Fibroblast of the aortic adventitia (primary cell): ENCODE measurements at places on chromosomes 2 and 18. TPM values are rescaled to one million over a fixed set of nuclear protein-coding genes. Genes with fewer than 3 reads are reported as not detected.
A peak's percentile ranks its signal among the peaks of the same experiment; 100 is the strongest.

DNA sequence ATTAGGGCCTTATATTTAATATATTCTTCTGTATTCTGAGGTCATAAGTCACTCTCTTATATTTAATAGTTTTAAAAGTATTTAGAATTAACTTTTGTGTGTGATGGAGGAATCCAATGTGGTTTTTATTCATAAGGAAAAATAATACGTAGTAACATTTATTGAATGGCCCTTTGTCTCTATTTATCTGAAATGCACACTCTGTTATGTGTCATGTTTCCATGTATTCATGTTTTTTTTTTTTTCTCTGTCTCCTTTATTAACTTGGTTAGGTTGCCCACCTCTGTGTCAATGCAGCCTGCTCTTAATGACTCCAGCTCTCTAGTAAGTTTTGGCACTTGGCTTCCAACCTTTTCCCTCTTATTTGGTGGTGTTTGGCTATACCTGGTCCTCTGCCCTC lies 33.8 kb downstream of the RNF144A start:
- no peak for DNase-seq

DNA sequence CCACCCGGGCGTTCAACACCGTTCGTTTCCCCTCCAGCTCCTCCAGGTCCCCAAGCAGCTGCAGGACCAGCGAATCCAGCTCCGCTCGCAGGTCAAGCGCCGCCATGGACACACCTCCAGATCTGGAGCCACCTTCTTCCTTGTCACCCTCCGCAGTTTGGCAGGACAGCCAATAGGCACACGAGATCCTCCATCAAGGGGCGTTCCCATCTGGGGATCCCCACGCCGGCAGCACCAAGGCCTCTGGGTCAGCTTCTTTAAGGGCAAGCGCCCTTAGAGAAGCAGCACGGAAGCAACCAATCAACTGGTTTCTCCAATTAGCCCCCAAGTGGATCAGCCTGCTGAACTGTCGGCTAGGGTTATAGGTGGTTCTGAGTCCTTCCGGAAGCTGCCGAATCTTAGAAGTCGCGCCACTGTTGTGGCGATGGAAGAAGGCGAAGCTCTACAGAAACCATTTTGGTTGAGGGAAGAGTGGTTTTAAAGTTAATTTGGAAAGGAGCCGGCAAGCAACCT lies 621 bp upstream of the IMP4 start:
- DNase-seq, result peak; percentile 92

GRCh38 chr18:78767648-78768071 lies 212.0 kb upstream of the SALL3 start:
- no peak for DNase-seq

- no peak for DNase-seq
Observed at GRCh38 chr2:157339965-157340655, 14.5 kb upstream of the ERMN start.

DNA sequence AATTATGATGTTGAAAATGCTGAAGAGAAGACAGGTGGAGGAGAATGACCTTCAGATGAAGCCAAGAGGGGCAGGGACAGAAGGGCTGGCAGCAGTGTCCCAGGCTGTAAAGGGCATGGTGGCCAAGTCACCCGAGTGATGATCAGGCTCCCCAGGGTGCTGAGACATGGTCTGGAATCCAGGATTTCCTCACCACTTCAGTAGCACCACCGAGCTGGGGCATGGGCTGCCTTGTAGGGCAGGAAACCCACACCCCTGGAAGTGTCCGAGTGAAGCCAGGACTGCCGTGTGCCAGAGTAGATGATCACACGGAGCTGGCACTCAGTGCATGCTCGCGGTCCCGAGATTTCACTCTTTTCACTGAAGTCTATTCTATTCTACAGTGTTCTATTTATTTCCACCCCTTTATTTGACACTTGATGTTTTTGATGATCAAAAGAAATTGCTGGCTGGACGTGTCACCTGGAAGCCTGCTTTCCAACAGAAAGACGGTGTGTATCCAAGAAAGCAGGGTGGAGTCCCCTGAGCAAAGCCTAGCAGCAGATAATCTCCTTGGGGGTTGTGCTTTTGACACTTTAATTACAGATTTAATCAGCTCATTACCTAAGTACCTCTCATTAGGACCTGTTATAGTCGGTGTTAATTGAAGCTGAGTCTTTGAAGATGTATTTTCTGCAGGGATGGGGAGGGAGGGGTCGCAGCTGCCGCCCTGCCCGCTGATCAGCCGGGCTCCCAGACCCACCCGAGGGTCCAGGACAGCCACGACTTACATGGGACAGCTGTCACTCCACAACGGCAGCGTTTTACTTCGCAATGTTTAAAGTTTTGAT lies 92.3 kb downstream of the SEPTIN10 start:
- no peak for DNase-seq

- DNase-seq, result no peak
Observed at GRCh38 chr2:2926009-2926857, 451.4 kb downstream of the EIPR1 start.

DNA sequence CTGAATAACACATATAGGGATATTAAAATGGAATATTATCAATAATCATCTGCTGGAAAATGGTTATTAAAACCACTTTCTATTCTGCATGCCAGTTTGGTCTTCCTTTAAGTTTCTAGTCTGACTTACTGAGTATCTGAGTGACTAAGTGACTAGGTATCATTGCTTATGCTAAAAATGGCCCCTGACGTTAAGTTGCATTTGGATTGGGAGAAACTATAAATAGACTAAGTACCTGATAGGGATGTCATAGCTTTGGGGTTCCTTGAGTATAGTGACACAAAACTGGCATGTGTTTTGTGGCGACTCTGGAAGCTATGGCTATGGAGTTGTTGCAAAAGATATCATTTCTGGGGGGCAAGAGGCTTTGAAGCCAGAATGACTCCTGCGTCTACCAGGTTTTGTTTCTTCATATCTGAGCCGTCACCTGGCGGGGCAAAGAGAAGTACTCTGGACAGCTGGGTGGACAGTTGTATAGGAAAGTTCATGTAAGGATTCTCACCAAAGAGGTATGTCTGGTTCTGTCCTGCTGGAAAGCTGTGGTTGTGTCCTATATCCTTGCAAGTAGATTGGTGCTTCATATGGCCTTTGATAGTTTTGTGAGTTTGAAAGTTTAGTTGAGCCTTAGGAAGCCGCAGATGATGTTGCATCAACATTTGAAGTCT lies 17.9 kb downstream of the ITGAV start:
- DNase-seq, result no peak

DNA sequence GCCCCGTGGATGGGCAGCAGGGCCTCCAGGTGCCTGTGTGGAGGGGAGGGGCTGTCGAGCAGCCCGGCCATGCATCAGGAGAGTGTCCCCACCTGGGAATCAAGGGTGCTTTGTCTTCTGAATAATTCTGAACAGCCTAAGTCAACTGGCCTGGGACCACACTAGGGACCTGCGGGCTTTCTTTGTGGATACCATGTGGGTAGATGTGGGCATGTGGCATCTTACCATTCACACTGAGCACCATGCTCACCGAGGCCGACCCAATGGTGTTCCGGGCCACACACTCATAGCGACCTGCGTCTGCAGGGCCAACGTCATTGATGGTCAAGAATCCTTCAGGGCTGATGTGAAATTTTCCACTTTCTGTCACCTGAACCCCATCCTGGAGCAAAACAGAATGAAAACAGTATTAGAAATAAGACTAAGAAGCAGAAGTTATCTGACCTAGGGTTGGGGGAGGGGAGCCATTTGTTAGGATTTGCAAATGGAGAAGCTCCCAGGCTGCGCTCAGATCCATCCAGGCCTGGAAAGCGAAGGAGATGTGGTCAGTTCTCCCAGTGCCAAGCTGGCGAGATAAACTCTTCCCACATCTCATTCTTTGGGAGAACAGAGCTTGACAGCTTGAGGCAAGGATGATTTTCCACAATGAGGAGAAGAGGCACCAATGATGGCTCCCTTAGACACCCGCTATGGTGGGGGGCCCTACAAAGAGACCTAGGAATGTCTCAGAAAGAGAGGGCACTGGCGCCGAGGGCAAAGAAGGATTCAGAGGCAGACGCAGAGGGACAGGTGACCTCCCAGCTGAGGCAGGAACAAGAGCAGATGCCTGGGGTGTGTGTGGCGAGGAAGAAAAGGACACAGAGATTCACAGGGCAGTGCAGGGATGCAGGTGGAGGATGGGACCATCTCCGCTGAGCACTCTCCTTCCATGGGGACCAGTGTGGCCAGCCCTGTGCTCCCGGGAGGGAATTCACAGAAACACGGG lies 83.4 kb downstream of the PXDN start:
- DNase-seq, result no peak

DNA sequence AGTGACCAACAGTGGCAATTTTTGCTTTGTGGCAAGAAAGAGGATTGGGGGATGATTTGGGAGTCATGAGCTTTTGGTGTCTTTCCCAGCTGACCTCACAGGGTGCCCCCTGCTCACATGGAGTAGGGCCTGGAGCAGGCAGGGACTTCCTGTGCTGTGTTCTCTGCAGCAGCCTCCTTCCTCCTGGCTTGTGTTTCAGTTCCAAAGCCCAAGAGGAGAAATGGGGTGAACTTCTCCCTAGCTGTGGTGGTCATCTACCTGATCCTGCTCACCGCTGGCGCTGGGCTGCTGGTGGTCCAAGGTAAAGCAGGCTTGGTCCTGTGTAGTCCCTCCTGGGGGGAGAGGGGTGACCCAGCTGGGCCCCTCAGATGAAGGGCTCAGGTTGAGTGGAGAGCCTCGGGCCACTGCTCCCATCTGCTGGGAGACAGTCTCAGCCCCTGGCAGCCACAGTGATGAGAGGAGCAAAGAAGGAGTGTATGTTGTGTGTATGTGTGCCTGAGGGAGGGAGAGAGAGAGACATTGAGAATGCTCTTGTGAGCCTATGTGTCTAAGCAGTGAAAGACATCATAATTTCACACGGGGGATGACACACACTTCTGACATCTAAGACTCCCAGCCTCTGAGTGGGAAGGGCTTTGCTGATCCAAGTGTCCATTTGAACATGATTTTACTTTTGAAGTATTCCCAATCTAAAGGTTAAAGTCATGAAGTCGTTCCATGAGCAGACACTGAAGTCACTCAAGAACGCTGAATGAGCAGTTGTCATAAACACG lies 27.2 kb downstream of the MARCO start:
- DNase-seq, result no peak

GRCh38 chr2:147844697-147845410 lies at the start of gene ACVR2A:
Gene ACVR2A (plus strand): TSS chr2:147845029. CDS start chr2:147845153, 124 bp downstream.
- DNase-seq, result peak; percentile 36

GRCh38 chr18:56377231-56377630 lies 261.2 kb downstream of the TXNL1 start:
- DNase-seq, result peak; percentile 16

- DNase-seq, result no peak
Observed at GRCh38 chr2:26816893-26817292, 31.0 kb downstream of the CENPA start.

DNA sequence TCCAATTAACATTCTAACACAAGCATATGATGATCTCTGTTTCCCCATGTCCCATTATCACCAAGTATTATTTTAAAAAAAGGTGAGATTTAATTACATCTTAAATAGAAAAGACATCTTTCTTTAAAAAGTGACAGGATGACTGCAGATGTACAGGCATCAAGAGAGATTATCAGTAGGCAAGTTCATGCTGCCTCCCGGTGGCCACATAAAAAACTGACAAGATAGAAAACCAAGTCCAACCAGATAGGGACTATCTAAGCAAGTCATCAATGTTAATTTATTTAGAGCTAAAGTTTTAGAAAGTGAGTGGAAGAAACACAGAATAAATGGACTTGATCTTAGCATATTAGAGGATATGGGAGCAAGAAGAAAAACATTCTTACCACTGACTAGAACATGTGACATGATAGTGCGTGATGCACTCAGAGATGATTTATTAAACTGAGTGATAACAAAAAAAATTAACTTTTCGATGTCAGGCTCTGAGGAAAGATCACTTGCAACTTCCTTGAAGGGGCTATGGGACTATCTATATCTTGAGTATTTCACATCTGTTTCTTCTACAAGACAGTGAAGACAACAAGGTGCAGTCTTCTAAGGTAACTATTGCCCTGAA lies 5.4 kb upstream of the TDRD15 start:
- DNase-seq, result peak; percentile 2

DNA sequence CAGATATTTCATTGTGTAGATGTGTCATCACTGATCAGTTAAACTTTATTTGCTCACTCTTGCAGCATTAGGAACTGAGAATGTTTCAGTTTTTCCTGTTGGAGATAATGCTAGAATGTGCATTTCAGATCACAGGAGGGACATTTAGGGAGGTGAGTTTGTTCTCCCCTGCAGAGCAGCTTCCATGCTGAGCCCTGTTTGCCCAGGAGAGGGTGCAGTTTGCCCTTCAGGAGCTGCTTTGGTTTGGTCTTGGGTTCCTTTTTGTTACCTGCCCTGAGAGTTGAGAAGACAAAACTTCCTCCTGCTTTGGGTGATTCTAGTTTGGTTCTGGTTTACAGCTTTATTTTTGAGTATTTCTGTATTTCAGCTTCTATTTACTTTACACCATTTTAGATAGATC lies 49.9 kb downstream of the DGKD start:
- DNase-seq, result peak; percentile 53

DNA sequence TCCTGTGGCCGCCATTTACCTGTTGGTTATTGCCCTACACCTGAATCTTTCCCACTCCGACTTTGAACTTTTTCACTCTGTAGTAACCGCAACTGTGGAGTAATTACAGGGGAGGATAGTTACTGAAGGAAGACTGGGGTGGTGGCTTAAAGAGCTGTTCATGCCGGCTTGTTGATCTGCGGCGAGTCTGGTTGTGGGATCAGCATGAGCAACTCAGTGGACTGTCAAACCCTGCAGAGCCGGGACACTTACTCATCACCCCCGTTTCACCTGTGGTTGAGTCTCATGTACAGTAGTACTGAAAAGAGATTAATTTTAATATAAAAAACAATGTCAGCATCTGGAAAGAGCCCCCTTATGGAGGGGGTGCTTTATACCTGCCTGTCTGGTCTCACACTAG lies 2.1 kb downstream of the ASB1 start:
- no peak for DNase-seq

DNA sequence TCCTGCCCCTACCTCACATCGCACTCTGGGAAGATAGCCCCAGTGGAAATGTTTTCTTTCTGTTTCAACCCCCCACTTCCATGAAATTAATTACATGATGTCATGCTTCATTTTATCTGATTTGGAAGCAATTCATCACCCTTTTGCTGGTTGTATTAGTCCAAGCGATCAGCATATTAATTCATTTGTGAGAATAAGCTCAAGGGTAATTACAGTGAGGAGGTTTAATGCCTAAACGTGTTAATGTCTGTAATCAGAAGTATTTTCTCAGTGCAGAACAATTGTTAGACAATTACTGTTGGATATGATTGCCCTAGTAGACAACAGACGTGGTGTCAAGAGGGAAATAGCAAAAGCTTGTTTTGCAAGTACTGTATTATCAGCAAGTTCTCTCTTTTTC lies 746.3 kb downstream of the CPS1 start:
- DNase-seq, result no peak

- no peak for DNase-seq
Observed at GRCh38 chr2:118473846-118474540, 373.5 kb downstream of the EN1 start.

Gene PLA2R1
- 25.0 and 27.0 TPM in 2 replicates for total RNA-seq

Gene TMEM200C
- 0.33 and 0.36 TPM in 2 replicates for total RNA-seq

Gene GLI2
- 1.9 and 5.3 TPM in 2 replicates for total RNA-seq

Gene GKN2
- total RNA-seq, result not detected in 2 replicates

Gene C2orf15
- total RNA-seq, result not detected in 2 replicates

Gene PRLH
- total RNA-seq, result not detected in 2 replicates

Gene CCL20
- total RNA-seq, result not detected in 2 replicates

Gene TFPI
- total RNA-seq, result 72.5 and 596 TPM in 2 replicates

Gene PROM2
- total RNA-seq, result 0.18 and 0.33 TPM in 2 replicates

Gene ZNF638
- 123 and 280 TPM in 2 replicates for total RNA-seq

Gene INPP5D
- 0.54 and 0.98 TPM in 2 replicates for total RNA-seq

Gene ACP1
- 62.1 and 88.3 TPM in 2 replicates for total RNA-seq

Gene C2orf81
- 1.9 and 2.8 TPM in 2 replicates for total RNA-seq

Gene LRP1B
- total RNA-seq, result 0.36 and 0.74 TPM in 2 replicates

Gene CROCC2
- under 0.01 and 0.41 TPM in 2 replicates for total RNA-seq

Gene OSR1
- 35.8 and 117 TPM in 2 replicates for total RNA-seq

Gene GREB1L
- total RNA-seq, result 1.9 and 3.7 TPM in 2 replicates

Gene RGPD3
- total RNA-seq, result 0.41 and 0.45 TPM in 2 replicates

Gene PLGLB1
- 1.5 and 4.9 TPM in 2 replicates for total RNA-seq

Gene AGXT
- total RNA-seq, result not detected in 2 replicates
